Activated naive CD8-positive, alpha-beta T cell treated with anti-CD3 and anti-CD28 coated beads, Interleukin-2, amount 10 ng/mL, durations not matched to agents 7 days and 5 days (primary cell): ENCODE measurements at places on chromosomes 2 and 18. TPM values are rescaled to one million over a fixed set of nuclear protein-coding genes. Genes with fewer than 3 reads are reported as not detected.

DNA sequence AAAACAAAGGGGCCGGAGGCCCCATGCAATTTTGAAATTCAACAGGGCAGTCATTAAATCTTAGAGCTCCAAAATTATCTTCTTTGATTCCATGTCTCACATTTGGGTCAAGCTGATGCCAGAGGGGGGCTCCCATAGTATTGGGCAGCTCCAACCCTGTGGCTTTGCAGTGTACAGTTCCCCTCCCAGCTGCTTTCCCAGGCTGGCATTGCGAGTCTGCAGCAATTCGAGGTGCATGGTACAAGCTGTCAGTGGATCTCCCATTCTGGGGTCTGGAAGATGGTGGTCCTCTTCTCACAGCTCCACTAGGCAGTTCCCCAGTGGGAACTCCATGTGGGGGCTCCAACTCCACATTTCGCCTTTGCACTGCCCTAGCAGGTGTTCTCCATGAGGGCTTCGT lies 72.7 kb upstream of the ARHGAP15 start:
- DNase-seq, result no peak

GRCh38 chr18:57439609-57439968 lies 4.4 kb downstream of the ONECUT2 start:
- no peak for DNase-seq

The RNF138 gene
- 83.6 TPM for total RNA-seq

The TTN gene
- total RNA-seq, result 13.5 TPM

GRCh38 chr2:177816766-177817165 lies 255.8 kb downstream of the PDE11A start:
- no peak for DNase-seq

The CRYBA2 gene
- not detected for total RNA-seq

The ABCB11 gene
- total RNA-seq, result not detected

GRCh38 chr2:11515490-11515981 lies 18.3 kb upstream of the GREB1 start:
- DNase-seq, result no peak

DNA sequence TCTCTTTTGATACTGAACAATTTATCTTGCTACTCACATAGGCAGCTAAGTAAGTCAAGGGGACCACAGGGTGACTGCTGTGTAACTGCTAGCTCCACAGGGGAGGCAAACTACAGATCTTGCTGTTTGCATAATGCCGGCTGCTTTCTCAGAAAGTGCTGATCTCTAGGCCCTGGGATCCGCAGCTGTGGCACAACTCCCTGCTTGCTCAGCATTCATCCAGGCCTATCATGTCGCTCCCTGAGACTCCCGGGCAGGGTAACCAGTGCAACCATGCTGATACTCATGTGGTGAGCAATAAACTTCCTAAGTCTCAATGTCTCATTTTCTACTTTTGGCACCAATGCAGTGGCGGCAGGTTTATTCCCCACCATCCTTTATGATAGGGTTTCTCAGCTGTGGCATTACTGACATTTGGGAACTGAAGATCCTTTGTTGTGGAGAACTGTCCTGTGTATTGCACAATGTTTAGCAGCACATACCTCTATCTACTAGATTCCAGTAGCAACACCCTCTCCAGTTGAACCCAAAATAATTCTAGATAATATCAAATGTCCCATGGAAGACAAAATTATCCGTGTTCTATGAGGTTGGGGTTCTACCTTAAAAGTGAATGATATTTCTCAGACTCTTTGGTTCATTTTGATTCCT lies 1101.3 kb downstream of the LRP1B start:
- no peak for DNase-seq

The MALT1 gene
- 71.6 TPM for total RNA-seq

The SSB gene
- total RNA-seq, result 84.6 TPM

DNA sequence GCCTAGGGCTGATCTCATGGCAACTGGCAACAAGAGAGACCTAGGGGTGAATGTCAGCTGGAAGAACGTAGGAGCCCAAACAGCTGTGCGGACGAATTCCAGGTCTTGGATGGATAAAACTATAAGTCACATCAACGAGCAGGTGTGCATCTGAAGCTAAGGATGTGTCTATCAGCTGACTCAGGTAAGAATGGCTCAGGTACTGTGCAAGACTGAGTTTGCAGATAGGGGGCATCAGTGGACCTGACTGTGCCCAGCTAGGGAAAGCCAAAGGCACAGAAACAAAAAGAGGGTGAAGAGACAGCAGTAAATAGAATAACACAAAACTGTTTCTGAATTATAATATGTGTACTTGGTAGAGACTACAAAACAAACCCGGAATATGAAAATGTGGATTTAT lies 357.3 kb downstream of the ZEB2 start:
- no peak for DNase-seq

The TANC1 gene
- total RNA-seq, result 0.31 TPM

The TEX44 gene
- not detected for total RNA-seq

The PLGLB2 gene
- 1.6 TPM for total RNA-seq

DNA sequence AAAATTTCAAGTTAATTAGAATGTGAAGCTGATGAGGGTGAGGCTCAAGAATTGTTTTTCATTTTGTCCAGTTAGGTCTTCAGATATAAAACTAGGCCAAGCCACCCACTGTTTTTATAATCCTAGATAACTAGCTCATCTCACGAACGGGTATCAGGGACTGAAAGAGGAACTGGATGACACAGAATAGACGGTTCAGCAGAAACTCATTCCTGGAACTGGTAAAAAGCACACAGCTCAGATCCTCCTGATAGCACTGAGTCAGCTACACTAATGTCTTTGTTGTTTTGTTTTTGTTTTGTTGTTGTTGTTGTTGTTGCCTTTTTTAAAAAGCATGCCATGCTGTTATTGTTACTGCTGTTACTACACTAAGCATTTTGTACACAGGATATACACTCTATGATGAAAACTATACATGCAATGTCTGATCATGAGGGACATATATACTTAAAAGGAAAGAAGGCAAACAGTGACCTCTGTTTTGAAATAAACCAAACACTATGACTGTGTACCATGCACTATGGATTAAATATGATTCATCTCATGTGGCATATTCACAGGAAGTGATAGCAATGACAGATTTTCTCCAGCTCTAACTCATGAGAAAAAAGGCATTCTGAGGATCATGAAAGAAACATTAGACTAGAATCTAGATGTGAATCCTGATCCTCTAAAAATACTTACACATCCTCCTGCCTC lies 437.6 kb downstream of the NCKAP5 start:
- DNase-seq, result no peak

GRCh38 chr2:113977060-113977659 lies 87.3 kb downstream of the ACTR3 start:
- DNase-seq, result no peak

The SP140 gene
- total RNA-seq, result 61.4 TPM

DNA sequence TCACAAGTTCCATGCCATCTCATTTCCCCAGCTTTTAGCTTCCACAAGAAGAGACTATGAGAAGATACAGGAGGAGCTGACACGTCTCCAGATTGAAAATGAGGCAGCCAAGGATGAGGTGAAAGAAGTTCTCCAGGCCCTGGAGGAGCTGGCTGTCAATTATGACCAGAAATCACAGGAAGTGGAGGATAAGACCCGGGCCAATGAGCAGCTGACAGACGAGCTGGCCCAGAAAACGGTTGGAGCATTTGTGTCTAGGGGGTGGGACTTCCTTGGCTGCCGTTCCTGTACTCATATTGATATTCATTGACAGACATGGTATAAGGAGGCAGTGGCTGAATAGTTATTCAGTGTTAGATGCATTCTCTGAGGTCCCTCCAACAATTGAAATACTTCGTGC lies 57.2 kb upstream of the LYPD6B start:
- no peak for DNase-seq

GRCh38 chr2:55033076-55033742 lies 17.0 kb downstream of the RTN4 start:
- no peak for DNase-seq

GRCh38 chr2:114201781-114202180 lies 240.7 kb upstream of the DPP10 start:
- DNase-seq, result no peak

The KCNJ13 gene
- total RNA-seq, result not detected

- no peak for DNase-seq
Measured at GRCh38 chr2:189557373-189557772, 23.2 kb downstream of the SLC40A1 start.

DNA sequence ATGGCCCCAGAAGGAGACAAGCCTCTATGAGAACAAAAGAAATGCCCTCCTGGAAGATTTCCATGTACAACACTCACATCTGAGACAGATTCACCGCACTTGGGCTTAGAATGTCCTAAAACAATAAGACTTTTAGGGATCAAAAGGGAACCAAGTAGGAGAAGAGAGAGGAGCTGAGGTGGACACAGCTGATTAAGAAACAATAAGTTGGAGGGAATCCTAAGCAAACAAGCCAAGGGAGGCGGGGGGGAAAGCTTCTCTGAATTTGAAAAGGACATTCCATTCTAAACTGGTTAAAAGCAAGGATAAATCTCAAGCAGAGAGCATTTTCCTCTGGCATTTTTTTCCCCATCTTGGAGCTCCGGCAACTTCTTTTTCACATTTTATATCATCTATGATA lies 9.9 kb downstream of the ACVR1 start:
- DNase-seq, result no peak

The CYS1 gene
- total RNA-seq, result 0.11 TPM

The FBXO41 gene
- 33.6 TPM for total RNA-seq
